ENCODE measurements at places on chromosomes 11 and 22.

- DNase-seq = no peak
Measured at GRCh38 chr11:118054712-118055640, 21.9 kb upstream of the TMPRSS4 start.

- DNase-seq = no peak
Measured at GRCh38 chr11:9568161-9568853, 5.2 kb upstream of the WEE1 start.

DNA sequence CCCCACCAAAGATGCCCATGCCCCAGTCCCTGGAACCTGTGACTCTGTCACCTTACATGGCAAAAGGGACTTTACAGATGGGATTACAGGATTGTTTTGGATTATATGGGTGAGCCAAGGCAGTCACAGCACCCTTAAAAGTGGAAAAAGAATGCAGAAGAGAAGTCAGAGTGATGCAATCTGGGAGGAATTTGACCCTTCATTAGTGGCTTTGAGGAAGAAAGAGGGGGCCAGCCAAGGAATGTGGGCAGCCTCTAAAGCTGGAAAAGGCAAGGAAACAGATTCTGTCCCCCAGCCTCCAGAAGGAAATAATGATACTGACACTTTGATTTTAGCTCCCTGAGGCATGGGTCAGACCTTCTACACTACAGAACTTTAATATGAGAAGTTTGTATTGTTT is 257.3 kb upstream of the ISX start:
- DNase-seq = no peak

DNA sequence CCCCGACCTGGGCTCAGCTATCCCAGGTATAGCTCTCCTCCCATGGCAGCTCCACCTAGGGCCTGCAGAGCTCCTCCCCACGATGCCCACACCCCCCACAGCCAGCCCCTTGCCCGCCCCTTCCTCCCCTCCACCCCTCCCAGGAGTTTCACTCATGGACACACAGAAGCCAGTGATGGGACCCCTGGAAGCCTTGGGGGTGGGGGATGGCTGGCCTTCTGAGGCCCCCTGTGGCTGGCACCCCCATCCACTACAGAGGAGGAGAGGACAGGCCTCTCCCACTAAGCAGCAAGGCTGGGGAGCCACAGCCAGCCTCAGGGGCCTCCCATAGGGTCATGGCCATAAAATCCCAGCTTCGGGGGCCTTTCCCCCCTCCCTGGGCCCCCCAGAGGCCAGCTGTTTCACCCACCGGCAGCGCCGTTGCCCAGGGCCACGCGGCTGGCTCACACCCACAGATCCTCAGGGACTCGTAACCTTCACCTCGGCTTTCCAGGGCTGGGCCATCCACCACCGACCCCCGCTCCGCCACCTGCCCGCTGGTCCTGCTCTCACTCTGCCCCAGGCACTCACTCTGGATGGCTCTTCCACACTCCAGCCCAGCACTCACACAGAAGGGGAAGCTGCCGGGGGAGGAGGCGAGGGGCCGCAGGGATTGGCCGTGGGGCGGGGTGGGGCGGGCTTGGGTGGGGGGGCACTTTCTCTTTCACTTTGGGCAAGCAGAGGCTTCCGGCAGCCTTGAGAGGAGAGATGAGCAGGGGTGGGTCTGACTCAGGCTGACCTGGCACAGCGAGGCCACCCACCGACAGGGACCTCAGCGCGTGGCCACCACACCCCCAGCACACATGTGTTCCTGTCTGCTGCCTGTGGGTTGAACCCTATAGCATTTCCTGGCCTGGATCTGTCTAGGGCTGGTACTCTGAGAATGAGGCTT is 2.2 kb downstream of the SLC25A22 start:
- DNase-seq = peak; percentile 77

DNA sequence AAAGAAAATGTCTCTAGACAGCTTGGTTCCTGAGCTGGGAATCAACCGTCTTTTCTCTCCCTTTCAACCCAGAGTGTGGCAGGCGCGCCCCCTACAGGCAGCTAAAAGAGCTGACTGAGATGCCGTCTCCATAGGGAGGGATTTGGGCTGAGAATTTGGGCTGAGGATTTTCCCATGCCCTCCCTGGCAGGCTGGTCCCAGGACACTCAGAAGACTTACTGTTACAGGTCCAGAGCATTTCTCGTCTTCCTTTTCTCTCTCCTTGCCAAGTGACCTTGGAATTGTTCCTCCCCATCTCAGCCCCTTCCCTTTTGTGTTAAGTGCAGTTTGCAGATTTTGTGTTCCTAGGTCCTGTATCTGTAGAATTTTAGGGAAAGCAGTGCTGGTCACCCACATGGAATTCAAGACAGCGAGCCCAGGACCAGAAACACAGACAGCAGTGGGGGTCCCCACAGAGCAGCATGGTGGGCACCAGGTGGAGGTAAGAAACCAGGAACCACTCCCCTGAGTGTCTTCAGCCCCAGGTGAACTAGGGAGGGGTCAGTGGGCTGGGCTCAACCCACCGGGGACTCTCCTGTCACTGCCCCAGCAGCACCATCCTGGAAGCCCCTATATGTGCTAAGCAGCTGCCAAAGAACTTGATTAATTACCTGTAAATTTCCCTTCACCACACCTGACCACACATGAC is 9.9 kb upstream of the IGLL5 start:
- peak; percentile 31 for DNase-seq

DNA sequence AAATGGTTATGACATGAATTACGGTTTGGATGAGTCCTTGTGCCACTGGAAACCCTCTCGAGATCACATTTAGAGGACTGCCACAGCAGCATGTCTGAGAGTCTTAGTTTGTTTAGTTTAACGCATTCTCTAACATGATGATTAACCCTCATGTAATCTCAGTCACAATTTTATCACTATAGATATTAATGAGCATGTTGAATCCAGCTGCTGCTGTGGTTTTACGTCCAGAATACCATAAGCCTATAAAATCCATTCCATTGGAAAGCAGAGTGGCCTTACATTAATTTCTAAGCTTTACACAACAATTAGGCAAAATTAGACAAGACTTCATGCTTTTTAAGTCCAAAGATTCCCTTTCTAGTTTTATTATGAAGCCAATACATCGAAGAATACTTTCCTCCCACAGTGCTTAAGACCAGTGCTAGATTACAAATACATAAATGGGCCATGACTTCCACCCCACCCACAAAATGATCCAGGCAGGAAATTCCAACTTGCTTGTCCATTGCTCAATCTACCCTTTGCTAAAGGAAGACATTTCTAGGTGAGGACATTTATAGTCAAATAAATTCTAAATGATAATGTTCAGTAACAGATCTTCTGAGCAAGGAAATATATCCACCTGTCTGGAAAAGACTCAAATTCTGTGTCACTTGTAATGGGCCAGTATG is 3.5 kb upstream of the ELMOD1 start:
- no peak for DNase-seq

DNA sequence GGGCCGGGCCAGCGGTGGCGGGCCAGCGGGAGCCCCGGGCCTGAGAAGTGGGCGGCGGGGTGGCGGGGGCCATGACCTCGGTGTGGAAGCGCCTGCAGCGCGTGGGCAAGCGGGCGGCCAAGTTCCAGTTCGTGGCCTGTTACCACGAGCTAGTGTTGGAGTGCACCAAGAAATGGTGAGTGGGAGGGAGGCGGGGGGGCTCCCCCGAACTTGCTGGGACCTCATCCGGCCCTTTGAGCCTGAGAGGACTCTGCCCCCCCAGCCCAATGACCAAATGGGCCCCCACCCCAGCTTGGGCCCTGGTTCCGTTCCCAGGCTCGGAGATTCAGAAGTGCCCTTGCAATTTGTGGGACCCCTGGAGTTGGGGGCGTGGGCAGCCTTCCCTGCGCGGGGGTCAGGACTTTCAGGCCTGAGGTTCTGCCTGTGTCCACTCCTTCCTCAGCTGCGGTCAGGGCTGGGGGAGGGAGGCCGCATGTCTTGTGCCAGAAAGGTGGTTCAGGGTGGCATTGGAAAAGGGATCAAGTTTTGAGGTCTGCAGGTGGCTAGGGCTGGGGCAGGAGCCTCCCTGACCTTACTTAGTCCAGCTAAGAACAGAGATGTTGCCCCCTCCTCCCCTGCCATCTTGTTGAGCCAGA is 496 bp downstream of the EHBP1L1 start:
- DNase-seq = no peak

DNA sequence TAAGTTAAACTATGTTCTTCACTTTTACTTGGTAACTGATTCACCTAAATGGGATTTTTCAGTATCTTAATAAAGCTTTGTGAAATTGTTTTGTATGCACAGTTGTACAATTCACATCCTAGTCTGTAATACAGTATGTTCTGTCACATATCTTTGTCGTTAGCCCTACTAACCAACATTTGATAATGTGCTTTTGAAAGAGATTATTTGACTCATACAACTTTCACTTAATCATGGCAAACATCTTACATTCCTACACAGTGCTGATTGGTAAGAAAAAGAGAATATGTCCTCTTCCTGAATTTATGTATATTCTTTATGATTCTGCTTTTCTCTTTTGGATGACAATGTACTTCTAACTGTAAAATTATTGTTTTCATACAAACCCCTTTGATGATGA is 234.5 kb downstream of the METTL15 start:
- no peak for DNase-seq

- no peak for DNase-seq
Measured at GRCh38 chr11:75141166-75141565, 9.7 kb upstream of the SLCO2B1 start.

DNA sequence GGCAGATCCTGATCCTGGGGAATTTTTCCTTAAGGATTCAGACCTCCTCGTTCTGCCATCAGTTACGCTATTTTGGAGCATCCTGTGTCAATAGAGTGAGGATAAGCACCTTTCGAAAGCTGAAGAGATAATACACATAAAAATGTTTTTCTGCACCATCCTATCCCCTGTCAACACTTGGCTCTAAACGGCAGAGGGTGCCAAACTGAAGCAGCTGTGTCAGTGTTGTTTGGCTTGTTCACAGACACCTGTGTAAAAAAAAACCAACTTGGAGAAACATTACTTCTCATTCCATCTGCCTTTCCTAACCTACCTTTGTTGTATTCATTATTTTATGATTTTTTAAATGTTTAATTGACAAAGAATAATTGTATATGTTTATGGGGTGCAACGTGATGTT is 417.0 kb upstream of the DDI1 start:
- no peak for DNase-seq
